IMR-90 (cell line): ENCODE measurements at places on chromosomes 6 and 20. TPM values are rescaled to one million over a fixed set of nuclear protein-coding genes. Genes with fewer than 3 reads are reported as not detected.
A peak's percentile ranks its signal among the peaks of the same experiment; 100 is the strongest.

GRCh38 chr20:46083531-46084061 is 6.2 kb downstream of the NCOA5 start:
- DNase-seq = no peak

Gene STK35
- total RNA-seq = 11.1 and 11.4 TPM in 2 replicates

Gene LZTS3
- 1.4 TPM in 2 replicates for total RNA-seq

GRCh38 chr6:3848925-3849605 is at the start of gene FAM50B:
TSS of gene FAM50B (plus strand) at chr6:3849373. CDS start at chr6:3849812, 439 bp downstream.
- DNase-seq = peak; percentile 80

Gene GPSM3
- total RNA-seq = 3.0 and 3.9 TPM in 2 replicates

GRCh38 chr6:161954077-161954476 is 680.2 kb upstream of the AGPAT4 start:
- no peak for DNase-seq

GRCh38 chr6:168116975-168117899 is 38.2 kb upstream of the FRMD1 start:
- no peak for DNase-seq

- DNase-seq = no peak
Observed at GRCh38 chr6:29035951-29036350, 9.0 kb downstream of the OR2W1 start.

Gene PHF20
- total RNA-seq = 22.0 and 30.3 TPM in 2 replicates

Gene MCM8
- 11.5 and 13.9 TPM in 2 replicates for total RNA-seq

- no peak for DNase-seq
Observed at GRCh38 chr20:50197463-50198179, 7.0 kb downstream of the CEBPB start.

Gene CLVS2
- total RNA-seq = not detected in 2 replicates

DNA sequence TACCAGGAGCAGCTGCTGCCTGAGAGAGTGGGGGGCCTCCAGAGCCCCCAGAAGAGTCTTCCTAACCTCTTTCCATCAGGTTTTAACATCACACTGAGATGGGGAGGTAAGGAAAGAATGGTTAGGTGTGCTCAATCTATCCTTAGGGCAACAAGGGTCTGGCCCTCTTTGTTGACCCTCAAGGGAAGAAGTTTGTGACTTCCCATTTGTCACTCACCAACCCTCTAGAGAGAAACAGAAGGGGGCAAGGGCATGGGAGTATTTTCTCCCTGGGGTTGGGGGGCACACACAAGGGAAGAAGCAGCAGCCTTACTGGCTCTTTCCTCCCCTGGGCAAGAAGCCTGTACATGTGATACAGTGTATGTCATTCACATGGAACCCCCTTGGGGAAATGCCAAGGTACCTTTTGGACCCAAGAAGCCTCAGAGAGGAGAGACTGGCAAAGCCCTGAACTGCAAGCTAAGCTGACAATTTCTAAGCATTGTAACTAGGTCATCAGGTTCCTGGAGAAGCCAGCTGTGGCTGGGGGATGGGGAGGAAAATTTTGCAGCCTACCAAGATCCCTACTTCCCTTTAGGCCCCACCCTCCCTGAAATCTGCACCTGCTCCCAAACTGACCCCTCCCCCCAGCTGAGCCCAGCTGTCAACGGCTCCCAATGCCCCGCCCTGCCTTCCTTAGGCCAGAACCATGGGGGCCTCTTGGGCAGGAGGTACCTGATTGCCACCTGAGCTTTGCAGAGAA is 14.5 kb downstream of the BCL2L1 start:
- DNase-seq = no peak

GRCh38 chr6:41836660-41837052 is 49.2 kb downstream of the TOMM6 start:
- DNase-seq = peak; percentile 34

DNA sequence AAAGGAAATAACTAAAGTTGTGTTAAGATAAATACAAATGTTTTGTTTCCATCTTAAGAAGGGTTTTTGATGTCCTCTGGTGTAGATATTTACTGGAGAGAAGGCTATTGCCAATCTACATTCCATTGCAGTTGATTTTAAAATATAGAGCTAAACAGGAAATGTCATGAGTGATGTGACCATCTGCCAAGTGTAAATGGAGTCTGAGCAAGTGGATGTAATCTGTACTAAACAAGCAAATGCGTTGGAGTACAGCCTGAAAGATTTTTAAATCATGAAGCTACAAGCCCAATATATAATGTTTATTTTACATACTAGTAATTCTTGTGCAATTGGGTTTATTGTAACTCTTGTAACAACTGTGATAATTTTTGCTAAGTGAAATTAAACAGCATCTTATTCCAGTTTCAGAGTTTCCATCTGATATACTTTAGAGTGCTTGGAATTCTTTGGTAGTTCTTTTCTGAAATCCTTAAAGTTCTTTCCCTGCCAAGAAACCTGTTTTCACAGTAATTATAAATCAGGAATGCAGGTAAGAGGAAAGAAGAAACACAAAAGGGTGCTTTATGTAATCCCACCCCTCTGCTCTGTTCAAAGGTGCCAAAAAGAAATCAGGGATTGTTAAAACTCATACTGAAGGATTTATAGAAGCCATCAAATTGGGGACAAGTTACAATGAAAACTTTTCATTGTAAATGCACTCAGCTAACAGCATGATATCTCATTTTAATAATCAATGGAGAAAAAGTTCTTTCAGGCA is 47.2 kb upstream of the FLRT3 start:
- peak; percentile 59 for DNase-seq

Gene PSMB9
- total RNA-seq = 8.3 and 9.0 TPM in 2 replicates

DNA sequence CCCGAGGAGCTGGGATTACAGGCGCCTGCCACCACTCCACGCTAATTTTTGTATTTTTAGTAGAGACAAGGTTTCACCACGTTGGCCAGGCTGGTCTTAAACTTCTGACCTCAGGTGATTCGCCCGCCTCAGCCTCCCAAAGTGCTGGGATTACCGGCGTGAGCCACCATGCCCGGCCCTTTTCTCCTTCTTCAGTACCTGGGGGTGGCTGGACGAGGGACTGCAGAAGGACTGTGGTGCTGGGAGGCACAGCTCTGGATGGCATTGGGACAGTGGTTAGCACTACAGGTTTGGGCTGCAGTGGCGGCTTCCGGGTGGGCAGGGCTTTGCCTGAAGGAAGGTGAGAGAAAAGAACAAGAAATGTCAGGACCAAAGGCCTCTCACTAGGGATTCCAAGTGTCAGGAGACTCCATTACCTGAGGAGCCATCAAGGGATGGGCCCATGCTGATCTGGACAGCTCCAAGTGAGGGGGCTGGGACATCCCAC is 7.4 kb downstream of the ATF6B start:
- DNase-seq = no peak

DNA sequence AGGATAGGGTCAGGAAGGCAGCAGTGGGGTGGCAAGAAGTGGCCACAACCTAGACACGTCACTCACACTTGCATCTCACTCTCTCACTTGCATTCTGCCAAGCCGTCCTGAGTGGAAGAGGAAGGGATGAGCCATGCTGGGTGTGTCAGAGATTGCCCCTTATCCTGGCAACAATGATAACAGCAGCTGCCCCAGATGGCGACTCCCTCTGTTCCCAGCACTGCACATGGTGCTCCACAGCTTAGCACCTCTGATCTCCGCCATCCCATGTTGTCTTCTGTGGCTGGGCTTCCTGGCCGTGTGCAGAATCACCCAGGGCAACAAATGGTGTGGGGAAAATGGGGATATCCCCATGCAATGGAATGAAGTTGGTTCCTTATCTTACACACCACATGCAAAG is 11.1 kb downstream of the KCNB1 start:
- no peak for DNase-seq

Gene ATP6V1G2
- total RNA-seq = 1.4 and 3.1 TPM in 2 replicates

Gene SLC12A5
- not detected in 2 replicates for total RNA-seq

GRCh38 chr6:63897952-63898351 is 262.4 kb downstream of the PHF3 start:
- DNase-seq = peak; percentile 62

DNA sequence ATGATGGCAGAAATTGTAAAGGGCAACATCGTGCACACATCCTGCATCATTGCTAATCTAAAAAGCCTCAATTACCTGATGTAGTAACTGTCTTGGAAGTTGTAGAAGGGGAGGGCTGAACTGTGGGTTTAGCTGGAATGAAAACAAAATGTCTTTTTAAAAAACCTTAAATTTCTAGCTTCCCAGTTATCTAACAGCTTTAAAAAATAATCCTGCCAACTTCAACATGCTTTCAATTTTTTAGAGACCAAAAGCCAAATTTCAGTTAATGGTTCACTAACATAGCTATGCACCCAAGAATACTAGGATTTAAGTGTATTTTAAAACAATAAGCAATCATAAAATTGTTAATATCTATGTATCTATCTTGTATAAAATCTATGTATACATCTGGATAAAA is 11.9 kb downstream of the CD164 start:
- DNase-seq = no peak

DNA sequence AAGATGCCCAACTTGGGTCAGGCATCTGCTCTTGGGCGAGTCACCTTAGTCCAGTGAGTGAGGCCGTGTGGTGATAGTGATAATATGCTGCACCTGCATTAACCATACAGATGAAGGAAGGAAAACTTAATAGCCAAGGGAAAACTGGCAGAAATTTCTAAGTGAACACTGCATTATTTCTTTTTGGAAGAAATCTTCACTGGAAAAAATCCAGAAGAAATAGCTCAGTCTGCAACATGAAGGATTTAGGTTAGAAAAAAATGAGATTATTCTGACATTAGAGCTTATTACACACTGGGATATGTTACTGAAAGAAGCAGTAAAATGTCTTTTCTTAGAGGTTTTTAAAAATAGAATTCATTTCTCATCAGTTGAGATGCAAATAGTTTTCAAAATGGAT is 947.3 kb downstream of the KIF16B start:
- DNase-seq = no peak

DNA sequence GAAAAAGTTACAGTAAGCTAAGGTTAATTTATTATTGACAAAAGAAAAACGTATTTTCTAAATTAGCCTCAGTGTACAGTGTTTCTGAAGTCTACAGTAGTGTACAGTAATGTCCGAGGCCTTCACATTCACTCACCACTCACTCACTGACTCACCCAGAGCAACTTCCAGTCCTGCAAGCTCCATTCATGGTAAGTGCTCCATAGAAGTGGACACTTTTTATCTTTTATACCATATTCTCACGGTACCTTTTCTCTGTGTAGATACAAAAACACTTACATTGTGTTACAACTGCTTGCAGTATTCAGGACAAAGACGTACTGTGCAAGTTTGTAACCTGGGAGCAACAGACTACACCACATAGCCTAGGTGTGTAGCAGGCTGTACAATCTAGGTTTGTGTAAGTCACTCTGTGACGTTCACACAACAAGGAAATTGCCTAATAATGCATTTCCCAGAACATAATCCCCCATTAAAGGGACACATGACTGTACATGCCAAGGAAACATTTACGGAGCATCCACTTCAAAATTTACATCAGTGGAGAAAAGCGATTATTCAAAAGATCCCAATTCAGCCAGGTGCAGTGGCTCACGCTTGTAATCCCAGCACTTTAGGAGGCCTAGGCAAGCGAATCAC is 133.4 kb downstream of the BANF2 start:
- peak; percentile 37 for DNase-seq

DNA sequence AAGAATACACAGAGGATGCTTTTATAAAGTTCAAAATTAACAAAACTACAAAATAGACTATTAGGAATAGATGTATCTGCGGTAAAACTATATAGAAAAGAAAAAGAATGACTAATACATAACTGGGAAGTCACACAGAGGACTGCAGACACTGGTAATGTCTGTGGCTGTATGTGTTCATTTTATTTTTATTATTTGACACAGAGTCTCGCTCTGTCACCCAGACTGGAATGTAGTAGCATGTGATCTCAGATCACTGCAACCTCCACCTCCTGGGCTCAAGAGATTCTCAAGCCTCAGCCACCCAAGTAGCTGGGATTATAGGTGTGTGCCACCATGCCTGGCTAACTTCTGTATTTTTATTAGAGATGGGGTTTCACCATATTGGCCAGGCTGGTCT is 38.9 kb downstream of the ESF1 start:
- DNase-seq = no peak

DNA sequence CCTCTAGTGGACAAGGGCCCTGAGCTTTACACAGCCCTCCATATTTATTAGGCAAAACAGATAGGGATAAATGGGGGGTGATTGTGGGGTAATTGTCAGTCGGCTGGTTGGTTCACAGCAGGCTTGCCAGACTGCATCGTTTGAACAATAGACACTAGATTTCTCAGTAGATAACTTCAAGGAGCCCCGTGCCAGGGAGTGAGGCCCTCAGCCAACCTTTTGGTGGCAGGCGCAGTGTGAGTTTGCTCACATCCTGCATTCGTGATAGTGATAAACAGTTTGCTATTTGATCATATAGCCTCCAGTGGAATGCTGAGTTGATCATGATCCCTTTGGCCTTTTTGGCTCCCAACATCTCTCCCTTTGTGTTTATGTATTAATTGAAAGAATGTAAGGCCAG is 3.6 kb upstream of the ABHD12 start:
- no peak for DNase-seq

GRCh38 chr20:59573837-59574236 is 30.5 kb upstream of the PHACTR3 start:
- no peak for DNase-seq

GRCh38 chr6:41256383-41256782 is 28.2 kb downstream of the TREML4 start:
- DNase-seq = no peak

DNA sequence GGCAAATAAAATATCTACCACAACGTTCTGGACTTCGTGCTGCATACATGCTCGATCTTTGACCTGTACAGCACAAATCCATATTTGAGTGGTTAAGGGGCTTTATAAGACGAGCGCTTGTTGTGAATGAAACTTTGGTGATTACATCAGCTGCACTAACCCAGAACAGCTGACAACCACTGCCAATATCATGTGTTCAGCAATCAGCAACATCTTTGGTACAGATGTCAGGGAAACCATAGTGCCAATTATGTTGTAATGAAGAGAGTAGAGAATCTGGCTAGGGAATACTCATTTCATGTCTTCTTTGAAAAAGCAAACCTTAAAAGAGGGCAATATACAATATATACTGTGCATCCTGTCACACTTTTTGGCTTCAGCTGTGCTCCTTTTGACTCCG is 188.6 kb upstream of the NT5E start:
- DNase-seq = no peak

- no peak for DNase-seq
Observed at GRCh38 chr20:60999250-60999649, 252.8 kb upstream of the CDH4 start.

Gene GSTA5
- not detected in 2 replicates for total RNA-seq

Gene WFDC12
- total RNA-seq = not detected in 2 replicates

GRCh38 chr6:151390851-151391470 is 398 bp downstream of the ZBTB2 start:
- DNase-seq = peak; percentile 60

GRCh38 chr20:53385941-53386767 is 207.5 kb downstream of the ZNF217 start:
- DNase-seq = no peak

GRCh38 chr6:42190554-42191183 is 4.1 kb downstream of the GUCA1B start:
- peak; percentile 92 for DNase-seq

DNA sequence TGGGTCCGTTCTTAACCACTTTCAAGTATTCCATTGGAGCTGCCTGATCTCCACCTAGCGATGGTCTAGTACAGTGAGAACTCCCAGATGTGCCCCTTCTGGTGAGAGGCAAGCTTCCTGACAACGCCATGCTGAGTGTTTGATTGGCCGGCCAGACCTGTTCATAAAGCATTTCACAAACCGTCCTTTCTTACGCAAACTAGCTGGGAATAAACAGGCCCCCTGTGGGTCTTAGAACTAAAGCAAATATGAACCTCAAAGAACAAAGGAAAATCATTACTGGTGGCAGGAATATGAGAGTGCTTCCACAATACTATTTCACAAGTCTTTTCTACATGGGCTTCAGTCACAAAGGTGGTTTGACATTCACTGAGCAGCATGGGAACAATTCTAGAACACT is 15.6 kb upstream of the GCNT2 start:
- DNase-seq = no peak

GRCh38 chr20:58576603-58576970 is 61.4 kb upstream of the APCDD1L start:
- no peak for DNase-seq

Gene RIPPLY2
- total RNA-seq = not detected in 2 replicates
